Stimulated activated CD8-positive, alpha-beta memory T cell treated with anti-CD3 and anti-CD28 coated beads, Interleukin-15, amount 100 ng/mL, for 48 hours (primary cell): ENCODE measurements at places on chromosomes 5 and 9.

DNA sequence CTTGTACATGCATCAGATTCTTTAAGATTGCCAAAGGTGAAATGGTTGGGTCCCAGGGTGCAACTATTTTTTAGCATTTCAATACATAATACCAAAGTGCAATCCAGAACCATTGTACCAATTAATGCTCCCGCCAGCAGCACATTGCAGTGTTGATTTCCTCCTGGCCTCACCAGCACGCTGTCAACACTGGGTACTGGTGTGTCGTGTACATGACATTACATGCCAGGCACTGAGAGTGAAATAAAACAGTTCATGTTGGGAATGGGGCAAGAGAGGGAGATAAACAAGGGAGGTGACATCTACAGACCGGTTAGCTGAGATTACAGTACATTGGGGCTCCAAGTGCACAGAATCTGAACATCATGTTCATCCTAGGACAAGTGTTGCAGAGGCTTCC lies 37.8 kb downstream of the HMGCS1 start:
- no peak for DNase-seq

DNA sequence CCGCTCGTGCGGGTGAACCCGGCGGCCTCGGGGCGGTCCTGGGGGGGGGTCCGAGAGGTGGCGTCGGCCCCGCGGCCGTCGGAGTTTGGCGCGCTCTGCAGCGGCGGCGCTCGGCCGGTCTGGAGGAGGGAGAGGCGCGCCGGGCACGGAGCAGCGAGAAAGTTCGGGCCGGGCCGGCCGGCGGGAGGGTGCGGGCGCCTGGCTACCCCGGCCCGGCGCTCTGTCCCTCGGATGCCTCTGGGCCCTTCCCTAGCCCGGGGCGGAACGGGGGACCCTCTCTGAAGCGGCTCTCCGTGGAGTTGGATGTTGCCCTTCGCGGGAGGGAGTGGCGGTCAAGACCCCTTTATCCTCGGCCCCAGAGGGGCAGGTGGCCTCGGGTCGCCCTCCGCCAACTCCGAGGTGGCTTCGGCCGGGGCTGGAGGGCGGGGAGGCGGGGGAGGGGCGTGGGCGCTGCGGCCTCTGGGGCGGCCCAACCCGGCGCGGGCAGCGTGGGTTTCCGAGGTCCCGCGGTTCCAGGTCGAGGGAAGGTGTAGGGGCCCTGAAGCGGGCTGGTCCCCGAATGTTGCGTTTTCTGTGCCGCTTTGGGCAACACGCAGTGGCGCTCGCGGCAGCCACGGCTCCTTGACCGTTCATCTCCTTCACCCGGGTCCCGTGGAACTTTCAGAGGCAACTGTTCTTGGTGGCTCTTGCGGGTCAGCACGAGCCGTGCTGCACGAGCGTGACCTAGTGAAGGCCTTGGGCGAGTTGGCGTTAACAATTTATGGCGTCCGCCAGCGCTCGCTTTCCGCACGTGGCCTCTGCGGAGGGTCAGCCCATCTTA lies 290.5 kb downstream of the DOCK8 start:
- no peak for DNase-seq

DNA sequence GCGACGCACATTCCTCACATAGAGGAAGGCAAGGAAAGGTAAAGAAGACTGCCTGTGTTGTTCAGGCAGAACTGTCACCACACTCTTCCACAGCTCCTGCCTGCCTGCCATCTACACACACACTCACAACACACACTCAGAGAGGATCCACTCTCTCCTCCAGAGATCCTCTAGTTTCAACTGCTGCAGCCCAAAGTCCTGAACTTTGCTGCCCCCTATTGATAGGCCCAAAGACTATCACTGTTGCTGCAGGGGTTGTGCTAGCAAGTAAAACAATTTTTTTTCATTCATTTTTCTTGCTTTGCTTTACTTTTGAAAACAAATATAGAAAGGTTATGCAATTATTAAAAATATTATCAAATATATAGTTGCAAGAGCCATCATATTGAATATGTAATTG lies 5.9 kb upstream of the CFAP90 start:
- no peak for DNase-seq

DNA sequence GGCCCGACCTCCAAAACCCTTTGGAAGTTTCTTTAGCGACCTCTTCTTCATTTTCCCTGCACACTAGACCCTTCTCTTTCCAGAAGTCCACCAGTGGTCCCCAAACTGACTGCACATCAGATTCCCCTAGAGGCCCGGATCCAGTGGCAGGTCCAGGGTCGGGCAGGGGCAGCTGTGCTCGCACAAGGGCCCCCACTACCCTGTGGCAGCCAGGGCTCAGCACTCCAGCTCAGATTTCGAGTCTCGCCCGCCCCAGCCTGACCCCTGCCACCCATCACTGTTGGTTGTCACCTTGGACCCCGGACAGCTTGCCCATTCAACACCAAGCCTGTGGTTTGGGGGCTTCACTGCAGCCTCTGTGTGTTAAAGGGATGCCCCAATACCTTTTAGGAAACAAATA lies 7.8 kb upstream of the ZDHHC12 start:
- no peak for DNase-seq

DNA sequence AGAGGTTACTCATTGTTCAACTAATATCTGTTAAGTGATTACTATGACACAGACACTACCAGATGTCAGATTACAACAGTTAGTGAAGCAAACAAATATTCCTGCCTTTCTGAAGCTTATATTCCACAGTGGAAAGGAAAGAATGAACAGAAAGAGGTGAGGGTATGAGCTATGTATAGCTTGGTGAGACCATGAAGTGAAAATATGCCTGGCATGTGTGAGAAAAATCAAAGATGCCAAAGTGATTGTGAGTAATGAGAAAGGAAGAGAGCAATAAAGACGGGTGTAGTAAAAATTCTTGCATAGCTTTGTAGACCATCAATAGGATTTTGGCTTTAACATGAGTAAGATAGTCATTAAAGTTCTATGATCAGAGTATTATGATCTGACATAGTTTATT lies 734.5 kb upstream of the NUDT12 start:
- no peak for DNase-seq

- no peak for DNase-seq
Measured at GRCh38 chr9:114470581-114470980, 34.7 kb downstream of the WHRN start.

- no peak for DNase-seq
Measured at GRCh38 chr9:120966013-120966369, 39.4 kb upstream of the TRAF1 start.

- DNase-seq = no peak
Measured at GRCh38 chr9:3244963-3245653, 280.7 kb downstream of the RFX3 start.

DNA sequence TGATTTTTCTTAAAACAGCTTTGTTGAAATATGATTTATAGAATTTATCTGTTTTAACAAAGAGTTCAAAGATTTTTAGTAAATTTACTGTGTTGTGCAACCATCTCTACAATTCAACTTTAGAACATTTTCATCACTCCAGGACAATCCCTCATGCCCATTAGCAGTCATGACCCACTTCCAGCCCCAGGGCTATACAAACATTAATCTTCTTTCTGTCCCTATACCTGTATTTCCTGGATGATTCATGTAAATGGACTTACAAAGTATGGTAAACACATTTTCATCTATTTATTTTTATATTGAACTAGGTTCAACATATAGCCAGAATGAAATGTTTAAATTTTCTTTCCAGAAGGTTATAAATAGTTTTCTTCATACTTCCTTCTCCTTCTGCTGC lies 127.8 kb upstream of the CCDC180 start:
- no peak for DNase-seq

DNA sequence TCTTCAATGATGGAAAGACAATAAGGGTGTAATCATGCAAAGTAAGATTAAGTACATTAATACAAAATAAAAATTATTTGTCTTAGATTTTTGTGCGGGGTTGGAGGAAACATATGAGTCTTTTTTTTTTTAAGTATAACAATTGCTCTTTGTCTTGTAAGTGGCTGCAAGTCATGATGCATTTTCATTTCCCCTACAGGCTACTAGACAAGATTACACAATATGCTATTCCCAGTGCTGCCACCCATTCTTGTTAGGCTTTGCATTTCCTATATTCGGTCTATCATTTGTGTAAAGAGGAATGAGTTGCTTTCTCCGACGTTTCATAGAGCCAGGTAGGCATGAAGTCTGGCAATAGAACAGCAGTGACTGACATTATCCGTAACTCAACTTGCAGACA lies 294.2 kb upstream of the CYLC2 start:
- DNase-seq = no peak
